ENCODE measurements at places on chromosomes 16 and 17.

DNA sequence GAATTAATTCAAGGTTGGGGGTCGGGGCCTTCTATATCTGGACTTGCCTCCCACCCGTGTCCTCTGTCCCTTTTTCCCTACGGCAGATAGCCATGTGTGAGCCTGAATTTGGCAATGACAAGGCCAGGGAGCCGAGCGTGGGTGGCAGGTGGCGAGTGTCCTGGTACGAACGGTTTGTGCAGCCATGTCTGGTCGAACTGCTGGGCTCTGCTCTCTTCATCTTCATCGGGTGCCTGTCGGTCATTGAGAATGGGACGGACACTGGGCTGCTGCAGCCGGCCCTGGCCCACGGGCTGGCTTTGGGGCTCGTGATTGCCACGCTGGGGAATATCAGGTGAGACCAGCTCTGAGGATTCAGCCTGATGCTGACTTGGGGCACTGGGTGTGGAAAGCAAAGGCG is 365 bp downstream of the AQP8 start:
- DNase-seq = no peak

DNA sequence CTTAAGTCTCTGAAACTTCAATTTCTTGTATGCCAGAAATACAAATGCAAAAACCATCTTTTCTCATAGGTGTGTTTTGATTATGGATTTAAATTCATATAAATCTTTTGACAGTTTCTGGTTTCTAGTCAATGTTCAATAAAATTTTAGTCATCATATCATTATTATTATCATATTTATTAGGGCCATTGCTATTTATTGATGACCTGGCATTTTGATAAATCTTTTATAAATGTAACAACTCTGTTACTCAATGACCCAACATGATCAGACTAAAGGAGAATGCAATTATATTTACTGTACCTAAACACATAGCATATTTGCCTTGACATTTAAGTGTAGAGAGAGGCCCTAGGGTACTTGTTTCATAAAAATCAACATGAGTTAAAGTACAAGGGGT is 320.8 kb downstream of the CDH8 start:
- DNase-seq = no peak

GRCh38 chr17:42358434-42358833 is 29.8 kb downstream of the STAT3 start:
- DNase-seq = no peak

DNA sequence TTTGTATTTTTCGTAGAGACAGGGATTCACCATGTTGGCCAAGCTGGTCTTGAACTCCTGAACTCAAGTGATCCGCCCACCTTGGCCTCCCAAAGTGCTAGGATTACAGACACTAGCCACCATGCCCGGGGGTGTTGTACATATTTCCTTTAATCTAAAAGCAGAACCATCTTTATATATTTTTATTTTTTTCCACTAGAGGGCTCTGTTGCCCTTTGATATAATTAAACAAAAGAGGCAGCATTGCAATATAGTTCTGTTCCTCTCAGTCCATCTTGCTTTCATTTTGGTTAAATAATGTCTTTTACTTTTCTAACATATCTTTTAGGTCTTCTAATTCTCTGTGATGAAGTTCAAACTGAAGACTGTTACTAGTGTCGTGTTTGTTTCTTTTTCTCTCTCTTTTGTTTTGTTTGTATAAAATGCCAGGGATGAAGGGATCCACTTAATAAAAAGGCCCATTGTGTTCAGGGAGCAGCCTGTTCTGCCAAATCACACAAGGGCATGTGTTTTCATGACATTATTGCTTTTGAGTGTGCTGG is 23.4 kb downstream of the WWOX start:
- DNase-seq = peak; percentile 75

- DNase-seq = no peak
Observed at GRCh38 chr17:49454050-49454449, 39.4 kb upstream of the PHB1 start.

- DNase-seq = peak; percentile 92
Observed at GRCh38 chr17:43006639-43007551, at the start of gene IFI35. TSS of gene IFI35 (plus strand) at chr17:43006784. CDS start at chr17:43006948, 164 bp downstream.

DNA sequence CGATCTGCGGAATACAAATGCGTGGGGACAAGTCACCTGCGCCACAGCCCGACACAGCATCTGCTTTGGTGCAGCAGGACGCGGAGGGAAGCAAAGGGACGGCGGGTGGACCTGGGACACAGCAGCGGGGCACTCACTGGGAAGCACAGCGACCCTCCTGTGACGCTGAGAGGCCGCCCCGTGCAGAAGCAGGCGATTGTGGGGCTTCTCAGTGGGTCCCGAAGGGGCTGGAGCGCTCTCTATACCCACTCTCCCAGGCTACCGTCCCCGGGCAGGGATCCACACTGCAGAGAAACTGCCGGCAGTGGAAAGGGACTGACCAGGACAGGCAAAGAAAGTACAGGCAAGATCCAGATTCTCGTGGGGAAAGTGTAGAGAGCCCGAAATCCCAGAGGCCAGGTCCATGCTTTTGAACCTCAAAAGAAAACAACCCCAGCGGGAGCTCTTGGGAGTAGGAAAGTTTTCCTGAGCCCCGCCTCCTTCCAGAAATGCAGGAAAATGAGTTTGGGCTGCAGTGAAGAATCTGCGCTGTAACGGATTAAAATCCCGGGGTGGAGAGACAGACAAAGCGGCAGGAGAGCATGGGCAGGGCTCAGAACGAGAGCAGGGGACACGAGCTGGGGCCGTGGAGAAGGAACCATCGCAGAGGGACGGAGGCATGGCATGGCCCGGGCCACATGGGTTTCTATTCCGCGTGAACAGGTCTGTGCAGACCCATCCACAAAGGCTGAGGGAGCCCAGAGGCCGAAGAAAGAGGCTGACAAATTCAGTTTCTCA is 12.7 kb downstream of the COX4I1 start:
- no peak for DNase-seq

DNA sequence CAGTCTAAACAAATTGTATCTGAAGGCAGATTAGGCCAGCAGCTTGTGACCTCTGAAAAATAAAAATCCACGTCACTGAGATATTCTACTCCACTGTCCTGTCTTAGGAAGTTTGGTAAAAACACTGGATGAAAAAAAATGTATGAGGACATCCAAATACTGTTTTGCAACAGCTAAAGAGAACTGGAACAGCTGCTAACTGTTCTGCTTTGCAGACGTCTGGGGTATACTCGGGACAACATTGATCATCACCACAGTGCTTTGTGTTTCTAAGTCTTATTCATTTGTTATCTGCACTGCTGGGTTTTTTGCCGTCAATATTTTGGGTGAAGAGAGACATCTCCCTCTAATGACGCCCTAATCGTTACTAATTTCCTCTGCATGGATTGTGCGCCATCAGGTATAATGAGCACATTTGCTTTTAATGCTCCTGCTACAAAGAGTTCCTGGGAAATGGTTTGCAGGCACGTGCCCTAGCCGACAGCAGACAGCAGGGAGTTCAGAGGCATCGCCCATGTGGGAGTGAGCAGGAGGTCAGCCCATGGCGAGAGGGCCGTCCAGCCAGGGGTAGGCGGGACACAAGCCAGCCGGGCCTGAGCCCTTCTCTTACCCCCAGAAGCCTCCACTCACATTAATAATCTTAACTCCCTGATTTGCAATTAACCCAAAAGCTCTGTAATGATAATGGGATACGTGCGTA is 87.0 kb downstream of the CBLN1 start:
- no peak for DNase-seq

DNA sequence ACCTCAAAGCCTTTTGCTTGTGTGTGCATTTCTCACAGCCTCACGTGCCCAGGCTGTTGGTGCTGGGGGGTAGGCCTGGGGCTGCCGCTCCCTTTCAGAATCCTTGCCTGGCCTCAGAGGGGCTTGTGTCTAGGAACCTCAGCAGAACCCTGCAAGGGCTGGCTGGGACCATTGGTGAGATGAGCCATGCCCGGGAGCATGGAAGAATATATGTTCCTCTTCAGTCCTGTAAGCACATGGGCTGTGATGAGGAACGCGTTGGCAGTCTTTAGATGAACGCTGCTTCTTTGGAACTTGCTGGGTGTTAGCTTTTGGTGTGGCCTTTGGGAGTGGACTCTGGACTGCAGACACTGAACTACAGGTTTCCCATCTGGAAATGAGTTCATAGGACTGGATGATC is 32.0 kb upstream of the SLC5A10 start:
- DNase-seq = no peak

DNA sequence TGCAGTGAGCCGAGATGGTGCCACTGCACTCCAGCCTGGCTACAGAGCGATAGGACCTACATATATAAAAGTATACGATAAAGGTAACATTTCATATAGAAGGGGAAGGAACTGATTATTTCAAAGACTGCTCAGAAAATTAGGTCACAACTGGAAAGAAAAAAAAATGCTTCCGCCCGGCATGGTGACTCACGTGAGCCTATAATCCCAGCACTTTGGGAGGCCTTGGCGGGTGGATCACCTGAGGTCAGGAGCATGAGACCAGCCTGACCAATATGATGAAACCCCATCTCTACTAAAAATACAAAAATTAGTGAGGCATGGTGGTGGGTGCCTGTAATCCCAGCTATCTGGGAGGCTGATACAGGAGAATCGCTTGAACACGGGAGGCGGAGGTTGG is 7.8 kb downstream of the TEX14 start:
- no peak for DNase-seq

DNA sequence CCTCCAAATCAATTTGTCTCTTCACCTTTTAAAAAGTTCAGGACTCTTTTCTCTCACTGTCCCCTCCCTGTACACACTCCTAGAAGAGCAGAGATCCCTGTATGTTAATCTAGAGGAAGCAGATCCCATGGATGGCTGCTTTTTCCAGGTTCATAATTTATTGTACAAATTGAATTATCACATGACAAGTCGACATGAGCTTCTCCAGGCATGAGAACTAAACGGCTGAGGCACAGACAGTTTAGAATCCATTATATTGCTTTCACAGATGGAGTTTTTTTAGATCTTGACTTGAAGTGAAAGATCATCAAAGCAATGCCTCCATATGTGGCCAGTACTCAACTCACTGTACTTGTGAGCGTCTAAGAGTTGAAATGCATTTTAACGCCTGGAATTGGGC is 47.9 kb downstream of the RGS9 start:
- DNase-seq = no peak

GRCh38 chr17:58112970-58113631 is 29.9 kb downstream of the DYNLL2 start:
- peak; percentile 75 for DNase-seq

- peak; percentile 78 for DNase-seq
Observed at GRCh38 chr16:29848420-29849297, 14.4 kb downstream of the CDIPT start.

DNA sequence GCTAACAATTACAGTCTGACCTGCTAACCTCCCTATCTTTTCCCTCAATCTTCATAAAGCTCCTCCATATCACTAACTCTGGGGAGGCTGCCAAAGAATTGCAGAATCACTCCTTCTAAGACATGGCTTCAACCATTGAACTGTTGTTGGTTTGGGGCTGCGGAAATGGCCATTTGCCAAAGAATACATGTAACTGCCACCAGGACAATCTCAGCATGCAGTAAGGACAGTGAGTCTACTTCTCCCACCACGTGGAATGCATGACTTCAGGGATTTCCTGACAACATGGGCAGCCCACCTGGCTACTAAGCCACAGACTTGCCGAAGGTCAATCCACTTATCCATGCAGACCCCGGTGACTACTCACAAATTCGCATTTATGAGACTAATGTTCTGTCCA is 104.3 kb upstream of the NUDT7 start:
- no peak for DNase-seq

Measured in common myeloid progenitor, CD34-positive (primary cell).